ENCODE measurements at places on chromosomes 11 and 22.
A peak's percentile ranks its signal among the peaks of the same experiment; 100 is the strongest.

DNA sequence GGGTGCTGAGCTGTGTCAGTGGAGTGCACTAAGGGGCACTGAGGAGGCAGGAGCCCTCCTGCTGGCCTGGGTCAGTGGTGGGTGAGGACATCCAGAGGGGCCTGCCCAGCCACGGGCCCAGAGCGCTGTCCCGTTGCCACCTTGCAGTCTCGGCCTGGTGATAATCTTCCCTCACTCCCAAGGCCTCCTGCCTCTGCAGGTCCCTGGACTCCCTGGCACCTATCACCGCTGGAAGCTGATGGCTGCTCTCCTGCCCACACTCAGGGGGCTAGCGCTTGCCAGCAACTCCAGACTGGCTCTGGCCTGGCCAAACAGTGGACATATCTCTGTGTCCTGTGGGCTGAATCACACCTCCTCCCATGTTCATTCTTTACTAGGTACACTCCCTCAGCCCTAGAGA lies 86.5 kb upstream of the PITPNB start:
- no peak for DNase-seq

GRCh38 chr11:47593492-47593933 lies 698 bp downstream of the C1QTNF4 start:
- no peak for DNase-seq

DNA sequence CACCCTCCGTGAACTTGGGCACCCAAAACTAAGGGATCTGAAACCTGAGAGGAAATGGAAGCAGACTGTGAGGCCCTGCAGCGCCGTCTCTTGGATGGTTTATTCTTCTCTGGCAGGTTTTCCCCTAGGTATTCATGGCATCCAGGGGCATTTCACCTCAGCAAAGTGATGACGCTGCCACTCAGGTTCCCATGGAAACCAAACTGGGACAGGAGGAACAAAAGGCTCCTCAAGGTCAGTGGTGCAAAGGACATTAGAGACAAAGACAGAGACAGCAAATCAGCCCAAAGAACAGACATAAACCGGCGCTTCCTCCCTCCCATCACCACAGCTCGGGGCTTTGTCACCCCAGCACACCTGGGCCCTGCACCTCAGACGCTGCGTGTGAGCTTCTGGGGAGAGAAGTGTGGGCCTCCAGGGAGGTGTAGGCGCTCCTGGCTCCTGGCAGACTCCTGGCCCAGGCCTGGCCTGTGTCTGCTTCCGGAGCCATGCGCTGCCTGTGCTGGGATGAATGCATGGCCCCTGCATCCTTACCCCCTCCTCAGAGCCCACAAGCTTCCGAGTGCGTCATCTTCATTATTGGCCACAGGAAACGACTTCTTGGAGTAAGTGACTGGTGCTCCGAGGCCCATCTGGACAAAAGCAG lies 5.9 kb downstream of the TP53AIP1 start:
- no peak for DNase-seq

DNA sequence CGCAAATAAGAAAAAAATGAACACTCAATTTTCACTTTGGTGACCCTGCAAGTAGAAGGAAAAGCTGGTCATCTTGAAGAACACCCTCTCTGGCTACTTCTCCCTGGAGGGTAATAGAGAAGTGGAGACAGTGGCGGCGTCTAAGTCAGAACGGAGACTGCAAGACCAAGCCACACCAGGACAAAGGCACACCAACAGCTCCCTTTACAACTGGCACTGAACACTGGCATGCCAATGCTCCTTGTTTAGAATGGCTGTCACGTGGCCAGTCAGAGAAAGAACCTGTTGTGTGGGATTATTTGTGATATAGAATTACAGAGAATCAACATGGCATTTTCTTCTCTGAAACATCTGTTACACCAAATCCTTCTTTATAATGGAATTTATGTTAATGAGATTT lies 61.3 kb upstream of the YPEL1 start:
- DNase-seq, result peak; percentile 20

- DNase-seq, result no peak
Measured at GRCh38 chr11:6799402-6799801, at the start of gene OR6A2. Gene OR6A2, minus strand, starts transcription at chr11:6799689. Its CDS starts 3,981 bp downstream, at chr11:6795708.

DNA sequence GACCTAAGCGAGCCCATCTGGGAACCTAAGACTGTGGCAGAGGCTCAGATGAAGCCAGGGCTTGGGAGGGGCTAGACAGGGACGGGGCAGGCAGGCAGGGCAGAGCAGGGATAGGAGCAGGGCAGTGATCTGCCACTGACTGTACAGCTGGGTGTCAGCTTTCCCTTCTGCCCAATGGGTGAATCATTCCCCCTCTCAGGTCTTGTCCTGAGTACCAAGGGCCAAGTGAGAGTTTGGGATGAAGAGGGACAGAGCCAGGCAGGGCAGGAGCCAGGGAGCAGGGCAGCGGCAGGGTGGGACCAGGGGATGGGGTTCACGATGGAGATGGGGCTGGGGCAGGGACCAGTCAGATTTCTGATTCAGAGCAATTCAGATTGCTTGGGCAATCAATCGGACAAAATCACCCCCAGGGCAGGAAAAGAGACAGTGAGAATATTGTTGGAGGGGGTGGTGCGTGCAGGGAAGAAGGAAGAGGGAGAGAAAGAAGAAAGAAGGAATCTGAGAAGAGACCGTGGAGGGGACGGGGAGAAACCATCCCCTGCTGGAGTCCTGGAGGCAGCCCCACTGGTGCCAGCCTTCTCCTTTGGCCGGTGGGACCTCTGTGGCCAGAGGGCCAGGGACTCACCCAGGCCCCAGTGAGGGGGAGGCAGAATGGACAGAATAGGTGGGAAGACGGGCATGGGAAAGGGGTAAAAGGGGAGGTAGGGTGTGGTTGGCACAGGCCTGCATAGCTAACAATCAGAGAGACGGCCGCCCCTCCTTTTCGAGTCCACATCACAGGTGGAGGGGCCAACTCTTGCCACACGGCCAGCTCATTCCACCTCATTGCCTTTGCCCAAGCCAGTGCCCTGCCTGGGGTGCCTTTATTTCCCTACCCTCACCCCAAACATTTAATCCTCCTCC lies 47.2 kb downstream of the CYTH4 start:
- peak; percentile 38 for DNase-seq

- no peak for DNase-seq
Measured at GRCh38 chr11:105923807-105924206, 98.2 kb downstream of the MSANTD4 start.

- no peak for DNase-seq
Measured at GRCh38 chr22:20650294-20651207, 123.4 kb upstream of the SERPIND1 start.

GRCh38 chr11:104488561-104488960 lies 324.6 kb upstream of the PDGFD start:
- no peak for DNase-seq

- DNase-seq, result no peak
Measured at GRCh38 chr11:93504110-93505095, 38.8 kb downstream of the SMCO4 start.

DNA sequence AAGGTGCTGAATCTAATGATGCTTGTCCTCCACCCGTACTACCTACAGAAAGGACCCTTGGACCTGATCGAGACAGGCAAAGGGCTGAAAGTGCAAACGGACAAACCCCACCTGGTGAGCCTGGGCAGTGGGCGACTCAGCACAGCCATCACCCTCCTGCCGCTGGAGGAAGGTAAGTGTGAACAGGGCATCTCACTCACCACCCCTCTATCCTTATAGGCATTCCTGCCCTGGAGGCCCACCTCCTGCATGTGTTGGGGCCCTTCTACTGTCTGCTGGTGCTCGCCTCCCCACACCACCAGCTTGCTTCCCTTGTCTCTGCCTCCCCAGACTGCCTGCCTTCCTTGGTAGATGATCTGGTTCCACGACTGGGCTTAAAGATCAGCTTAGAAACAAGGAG lies 7.1 kb downstream of the PHLDB1 start:
- DNase-seq, result no peak

DNA sequence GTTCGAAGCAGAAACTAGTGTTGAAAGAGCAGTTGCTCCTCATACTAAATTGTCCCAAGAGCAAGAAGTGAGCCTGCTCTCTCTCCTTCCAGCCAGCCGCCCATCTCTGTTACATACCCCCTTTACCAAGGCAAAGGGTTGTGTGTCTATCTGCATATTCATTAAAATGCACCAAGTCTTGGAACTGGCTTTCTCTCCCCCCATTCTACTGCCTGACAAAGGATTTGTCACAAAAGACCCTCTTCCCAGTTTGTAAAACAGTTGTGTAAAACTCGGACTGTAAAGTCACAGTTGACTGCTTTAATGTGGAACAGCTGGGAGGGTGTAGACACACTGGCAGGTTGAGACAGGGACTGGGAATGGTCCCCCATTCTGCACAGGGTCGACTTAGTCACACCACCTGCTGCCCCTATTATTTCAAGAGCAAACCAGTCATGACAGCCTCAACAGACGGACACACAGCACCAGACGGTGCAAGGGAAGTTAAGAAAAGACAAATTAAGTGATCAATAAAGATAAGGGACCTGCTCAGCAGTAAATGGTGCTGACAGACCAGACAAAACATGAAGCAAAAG lies 60.0 kb upstream of the HTATIP2 start:
- no peak for DNase-seq

DNA sequence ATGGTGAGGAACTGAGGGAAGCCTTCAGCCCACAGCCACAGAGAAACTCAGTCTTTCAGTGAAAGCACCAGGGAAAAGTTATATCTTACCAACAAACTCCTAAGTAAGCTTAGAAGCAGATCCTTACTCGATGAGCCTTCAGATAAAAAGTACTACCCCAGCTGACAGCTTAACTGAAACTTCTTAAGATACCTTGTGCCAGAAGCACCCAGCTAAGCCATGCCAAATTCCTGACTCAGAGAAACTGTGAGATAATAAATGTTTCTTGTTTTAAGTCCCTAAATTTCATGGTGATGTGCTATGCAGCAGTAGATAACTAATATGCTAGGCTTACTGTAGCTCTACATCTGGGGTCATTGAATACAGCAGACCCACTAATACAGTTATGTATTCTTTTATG lies 2025.0 kb downstream of the LRRC4C start:
- no peak for DNase-seq

DNA sequence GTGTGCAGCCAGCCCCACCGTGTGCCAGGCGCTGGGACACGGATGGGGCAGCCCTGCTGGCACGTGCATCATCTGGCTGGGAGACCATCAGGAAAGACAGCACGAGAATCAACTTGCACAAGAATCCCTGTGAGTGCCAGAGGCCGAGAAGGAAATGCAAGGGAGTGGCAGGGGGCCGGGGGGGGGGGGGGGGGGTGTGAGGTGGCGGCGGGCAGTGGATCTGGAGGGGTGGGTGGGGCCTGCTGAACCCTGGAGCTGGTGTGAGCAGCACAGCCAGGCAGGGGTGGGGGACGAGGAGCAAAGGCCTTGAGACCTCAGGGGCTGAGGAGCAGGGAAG lies 14.0 kb upstream of the FLRT1 start:
- no peak for DNase-seq

- no peak for DNase-seq
Measured at GRCh38 chr11:77029829-77030228, 4.4 kb upstream of the B3GNT6 start.

DNA sequence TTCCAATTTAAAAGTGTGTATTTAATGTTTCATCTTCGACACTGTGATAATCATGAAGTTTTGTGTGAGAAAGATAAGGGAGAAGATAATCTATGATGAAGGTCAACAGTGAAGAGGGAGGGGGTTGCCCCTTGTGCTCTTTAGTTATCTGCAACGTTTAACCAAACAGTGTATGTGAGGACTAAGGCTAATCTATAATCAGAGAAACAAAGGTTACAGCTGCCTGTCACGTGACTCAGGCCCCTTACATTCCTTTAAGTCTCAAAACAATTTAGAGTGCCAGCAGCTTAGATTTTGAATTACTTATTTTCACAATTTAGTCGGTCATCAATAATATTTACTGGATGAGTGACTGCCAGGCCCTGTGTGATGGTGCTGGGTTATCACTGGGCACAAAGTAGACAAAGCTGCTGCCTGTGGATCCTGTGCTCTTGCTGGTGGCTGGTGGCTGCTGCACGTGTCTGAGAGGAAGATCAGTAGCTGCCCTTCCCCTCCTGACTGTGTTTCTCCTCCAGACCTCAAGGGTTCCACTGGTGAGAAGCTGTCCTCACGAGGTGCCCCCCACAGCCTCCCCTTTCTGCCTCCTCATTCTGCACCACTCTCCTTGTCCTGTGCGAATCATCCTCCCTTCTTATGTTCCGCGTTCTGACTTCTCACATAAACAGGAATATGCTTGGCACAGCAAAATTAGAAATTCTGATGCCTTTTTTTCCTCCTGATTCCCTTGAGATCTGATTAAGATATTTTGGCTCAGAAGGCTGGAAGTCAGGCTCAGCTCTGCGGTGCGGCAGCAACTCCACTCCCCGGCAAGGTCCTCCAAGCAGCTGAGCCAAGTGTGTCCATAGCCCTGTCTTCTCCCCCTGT lies 331.1 kb upstream of the B3GAT1 start:
- DNase-seq, result no peak

- DNase-seq, result no peak
Measured at GRCh38 chr11:71948314-71949027, 19.6 kb downstream of the RNF121 start.

DNA sequence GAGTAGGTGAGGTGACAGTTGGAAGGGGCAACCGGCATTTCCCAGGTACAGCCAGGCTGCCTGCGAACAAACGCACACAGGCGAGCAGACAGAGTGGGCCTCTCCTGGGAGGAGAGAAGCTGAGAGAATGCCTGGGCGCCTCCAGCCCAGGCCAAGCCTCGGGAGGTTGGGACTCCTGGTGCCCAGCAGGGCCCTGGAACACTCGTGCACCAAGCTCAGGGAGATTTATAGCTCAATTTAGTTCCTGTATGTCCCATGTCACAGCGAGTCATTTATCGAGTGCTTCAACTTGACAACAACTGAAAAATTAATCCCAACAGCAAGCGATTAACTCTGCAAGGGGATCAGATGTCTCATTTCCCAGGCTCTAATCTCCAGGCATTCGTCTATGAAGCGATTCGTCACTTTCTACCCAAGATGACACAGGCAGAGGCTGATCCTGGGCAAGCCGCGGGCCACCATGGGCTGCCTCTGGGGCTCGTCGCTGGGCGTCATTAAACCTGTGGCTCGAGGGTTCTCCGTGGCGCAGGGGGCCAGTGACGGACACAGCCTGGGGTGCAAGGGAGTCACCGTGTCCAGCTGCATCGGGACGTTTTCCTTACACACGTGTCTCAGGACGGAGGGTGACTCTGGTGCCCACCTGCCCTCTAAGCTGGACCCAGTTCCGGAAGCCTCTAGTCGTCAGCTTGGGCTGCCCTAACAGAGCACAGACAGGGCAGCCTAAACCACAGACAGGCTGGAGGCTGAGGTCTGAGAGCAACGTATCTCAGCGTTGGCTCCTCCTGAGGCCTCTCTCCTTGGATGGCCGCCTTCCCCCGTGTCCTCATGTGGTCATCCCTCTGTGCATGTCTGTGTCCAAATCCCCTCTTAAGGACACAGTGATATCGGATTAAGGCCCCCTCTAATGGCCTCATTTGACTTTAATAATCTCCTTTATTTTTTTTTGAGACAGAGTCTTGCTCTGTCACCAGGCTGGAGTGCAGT lies 154.1 kb downstream of the CTTN start:
- DNase-seq, result no peak

GRCh38 chr22:36611241-36611976 lies 82.4 kb upstream of the EIF3D start:
- no peak for DNase-seq

GRCh38 chr22:22037740-22038139 lies 55.2 kb upstream of the TOP3B start:
- no peak for DNase-seq

Measured in foreskin melanocyte (primary cell).